ENCODE measurements at places on chromosomes 4 and X.

- no peak for DNase-seq
These were observed 76.2 kb downstream of the WFS1 start for GRCh38 chr4:6345866-6346265.

DNA sequence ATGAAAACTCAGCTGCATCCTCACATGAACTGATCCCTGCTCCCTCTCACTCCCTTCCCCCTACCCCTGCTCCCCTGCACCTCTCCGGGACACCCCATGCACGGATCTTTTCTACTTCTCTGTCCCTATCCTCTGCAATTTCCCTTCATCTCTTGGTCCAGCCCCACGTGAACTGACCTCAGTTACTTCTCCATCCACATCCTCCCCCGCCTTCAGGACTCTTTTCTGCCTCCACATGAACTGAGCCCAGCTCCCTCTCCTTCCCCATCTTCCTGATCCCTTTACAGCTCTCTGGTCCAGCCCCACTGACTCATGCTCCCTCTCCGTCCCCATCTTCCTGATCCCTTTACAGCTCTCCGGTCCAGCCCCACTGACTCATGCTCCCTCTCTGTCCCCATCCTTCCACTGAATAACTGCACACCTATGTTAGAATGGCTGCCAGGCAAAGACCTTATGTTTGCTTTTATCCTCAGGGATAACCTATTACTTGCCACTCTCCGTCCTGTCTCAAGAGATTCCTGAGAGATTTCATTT, 5.6 kb downstream of the CETN2 start:
- DNase-seq = no peak

GRCh38 chr4:188015025-188015940, 19.7 kb downstream of the ZFP42 start:
- DNase-seq = no peak

GRCh38 chr4:1757836-1758235, 35.3 kb upstream of the FGFR3 start:
- DNase-seq = no peak

GRCh38 chrX:41082783-41083182, 2.5 kb upstream of the USP9X start:
- DNase-seq = no peak

DNA sequence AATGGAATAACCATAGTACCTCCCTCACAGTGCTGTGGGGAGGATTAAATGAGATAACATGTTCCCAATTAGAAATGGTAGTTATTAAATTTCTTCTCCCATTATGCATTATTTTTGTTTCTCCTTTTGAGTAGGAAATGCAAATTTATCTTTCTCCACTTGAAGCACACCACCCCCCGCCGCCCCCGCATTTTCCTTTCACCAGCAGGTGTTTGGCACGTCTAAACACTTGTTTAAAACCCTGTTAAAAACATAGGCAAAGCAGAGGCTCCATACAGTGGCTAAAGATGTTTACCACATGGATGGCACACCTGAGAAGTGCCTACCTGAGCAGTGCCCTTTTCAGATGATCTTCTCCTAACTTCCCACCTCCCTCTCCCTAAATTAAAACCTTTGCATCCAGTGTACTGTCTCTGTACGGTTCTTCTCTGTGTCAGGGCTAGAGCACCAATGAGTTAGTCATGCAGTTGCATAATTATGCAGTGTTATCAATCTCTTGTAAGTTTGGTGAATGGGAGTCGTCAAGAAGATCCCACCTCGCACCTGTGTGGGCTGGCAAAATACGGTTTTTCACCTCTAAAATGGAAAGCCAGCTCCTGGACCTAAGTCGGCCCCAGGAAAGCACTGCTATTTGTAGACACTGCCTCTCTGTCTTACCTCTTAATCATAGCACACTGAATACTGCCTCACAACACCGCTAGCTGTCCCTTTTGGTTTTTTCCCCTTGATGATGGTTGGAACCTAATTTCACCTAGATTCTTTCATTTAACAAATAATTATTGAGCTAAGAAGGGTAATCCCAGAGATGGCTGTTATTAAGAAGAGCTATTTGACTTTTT, 122.0 kb downstream of the CT47B1 start:
- no peak for DNase-seq

DNA sequence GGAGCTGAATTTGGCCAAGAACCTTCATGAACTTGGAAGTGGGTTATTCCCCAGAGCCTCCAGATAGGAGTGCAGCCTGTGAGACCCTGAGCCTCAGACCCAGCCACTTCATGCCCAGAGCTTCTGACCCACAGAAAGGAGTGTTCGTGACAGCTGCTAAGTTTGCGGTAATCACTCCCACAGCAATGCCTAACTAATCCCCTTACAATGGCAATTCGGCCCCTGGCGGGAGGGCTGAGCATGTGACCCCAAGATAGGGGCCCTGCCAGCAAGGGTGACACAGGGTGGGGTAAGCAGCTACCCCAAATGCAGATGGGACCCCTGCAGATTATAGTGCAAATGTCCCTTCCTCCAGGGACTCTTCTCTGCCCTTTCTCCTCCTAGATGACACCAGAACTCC, 22.5 kb downstream of the PNMA6E start:
- DNase-seq = no peak

DNA sequence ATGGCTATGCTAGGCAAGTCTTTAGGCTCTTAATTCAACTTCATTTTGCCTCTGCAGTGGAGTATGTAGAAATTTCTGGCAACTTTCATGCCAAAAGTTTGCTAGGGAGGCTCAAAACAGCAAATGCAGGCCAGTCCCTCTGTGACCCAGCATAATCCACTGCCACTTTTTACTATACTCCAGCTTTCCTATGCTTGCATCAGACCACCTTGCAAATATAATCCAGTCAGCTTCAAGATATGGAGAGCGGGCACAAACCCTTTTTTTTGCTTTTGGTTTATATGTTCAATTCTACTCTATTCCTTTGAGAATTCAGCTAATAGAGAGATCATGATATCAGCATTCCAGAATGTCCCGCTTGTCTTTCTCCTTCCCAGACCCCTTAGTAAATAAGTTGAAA, 192.0 kb upstream of the PABPC4L start:
- DNase-seq = no peak

DNA sequence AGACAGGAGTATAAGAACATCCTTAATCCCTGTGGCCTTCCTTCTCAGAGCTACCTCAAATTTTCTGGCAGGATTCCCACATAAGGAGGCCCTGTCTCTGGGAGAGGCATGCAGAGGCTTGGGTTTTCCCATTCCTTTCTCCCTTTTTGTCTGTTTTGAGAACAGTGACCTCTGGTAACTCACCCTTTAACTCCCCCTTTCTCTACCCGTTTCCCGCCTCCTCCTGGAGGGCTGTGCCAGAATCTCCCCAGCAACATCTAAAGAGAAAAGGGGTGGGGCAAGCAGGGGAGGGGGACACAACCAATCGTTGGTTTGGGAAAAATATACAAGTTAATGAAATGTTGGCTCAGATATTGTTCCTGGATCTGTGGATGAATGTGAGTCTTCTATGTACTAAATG, 303.7 kb upstream of the IRS4 start:
- DNase-seq = no peak

DNA sequence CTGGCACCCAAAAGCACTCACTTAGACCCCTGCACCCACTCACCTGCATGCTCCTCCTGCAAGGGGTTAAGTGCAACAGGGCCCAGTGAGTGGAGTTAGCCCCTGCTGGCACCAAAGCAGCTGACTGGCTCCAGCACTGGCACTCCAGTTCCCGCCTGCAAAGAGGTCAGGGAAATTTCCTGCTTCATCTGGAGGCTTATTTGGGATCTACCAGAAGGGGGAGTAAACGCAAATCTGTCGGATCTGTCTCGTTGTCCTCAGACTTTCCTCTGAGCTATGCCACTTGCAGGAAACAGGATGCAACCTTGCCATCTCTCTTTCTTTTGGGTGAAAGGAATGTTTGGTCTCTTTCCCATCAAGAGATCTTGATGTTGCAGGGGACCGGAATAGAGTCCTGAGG, 435.6 kb downstream of the PCDH10 start:
- no peak for DNase-seq

DNA sequence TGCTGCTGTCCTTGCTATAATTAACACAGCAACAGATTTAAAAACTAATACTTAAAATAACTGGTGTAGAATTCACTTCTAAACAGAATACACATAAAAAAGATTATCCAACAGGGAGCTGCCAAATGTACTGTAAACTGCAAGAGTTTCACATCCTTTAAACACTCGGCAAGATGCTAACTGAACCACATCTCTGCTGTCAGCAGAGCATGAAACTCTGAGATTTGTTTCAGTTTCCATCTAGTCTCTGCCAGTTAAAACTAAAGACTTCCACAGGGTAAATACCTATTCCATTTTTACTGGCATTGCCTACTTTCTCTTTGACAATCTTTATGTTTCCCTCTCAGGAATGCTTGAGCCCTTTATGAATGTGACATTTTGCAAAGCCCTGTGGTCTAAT, 127.7 kb downstream of the SLC7A11 start:
- no peak for DNase-seq

GRCh38 chr4:97587912-97588311, 555.4 kb downstream of the STPG2 start:
- no peak for DNase-seq

DNA sequence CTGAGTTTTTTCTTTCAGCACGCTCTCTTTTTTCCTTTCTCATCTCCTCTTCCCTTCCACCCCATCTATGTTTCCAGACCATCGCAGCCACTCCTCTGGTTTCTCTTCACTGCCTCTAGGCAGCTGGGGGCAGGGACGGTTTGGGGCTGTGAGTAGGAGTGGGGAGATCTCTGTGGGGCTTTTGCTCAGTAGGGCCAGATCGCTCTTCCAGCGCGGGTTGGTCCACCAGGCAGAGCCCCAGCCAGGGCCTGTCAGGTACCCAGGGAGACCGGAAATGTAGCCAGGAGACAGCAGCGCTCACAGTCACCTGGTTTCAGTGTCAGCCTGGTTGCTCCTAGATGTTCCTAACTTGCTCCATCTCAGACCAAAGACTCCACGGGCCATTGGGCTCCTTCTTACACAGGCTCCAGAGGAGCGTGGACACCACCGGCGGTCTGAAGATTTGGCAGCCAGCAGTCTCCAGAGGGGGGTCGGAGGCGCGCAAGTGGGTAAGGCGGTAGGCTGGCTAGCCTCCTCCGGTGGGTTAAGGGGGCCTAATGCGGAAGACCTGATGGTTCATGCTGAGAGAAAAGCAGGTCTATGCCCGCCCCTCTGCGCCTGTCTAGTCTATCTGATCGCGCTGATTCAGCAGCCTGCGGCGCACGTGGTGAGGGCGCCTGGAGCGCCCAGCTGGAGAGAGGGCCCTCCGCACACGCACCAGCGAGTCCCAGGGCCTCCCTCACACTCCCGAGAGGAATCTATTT, 1.8 kb downstream of the FGF5 start:
- no peak for DNase-seq

- peak; percentile 8 for DNase-seq
These were observed 3.1 kb downstream of the JADE1 start for GRCh38 chr4:128812442-128813235.

All from DMS 273 treated with DMSO at 0.1 percent for 48 hours (cell line).